ENCODE measurements at places on chromosomes 16 and 17.

- peak; percentile 3 for DNase-seq
Observed at GRCh38 chr16:81863630-81864352, 84.7 kb downstream of the PLCG2 start.

- DNase-seq: no peak
Observed at GRCh38 chr17:17320188-17320910, 17.2 kb downstream of the NT5M start.

GRCh38 chr17:38464723-38465390 is 36.6 kb downstream of the ARHGAP23 start:
- DNase-seq: no peak

DNA sequence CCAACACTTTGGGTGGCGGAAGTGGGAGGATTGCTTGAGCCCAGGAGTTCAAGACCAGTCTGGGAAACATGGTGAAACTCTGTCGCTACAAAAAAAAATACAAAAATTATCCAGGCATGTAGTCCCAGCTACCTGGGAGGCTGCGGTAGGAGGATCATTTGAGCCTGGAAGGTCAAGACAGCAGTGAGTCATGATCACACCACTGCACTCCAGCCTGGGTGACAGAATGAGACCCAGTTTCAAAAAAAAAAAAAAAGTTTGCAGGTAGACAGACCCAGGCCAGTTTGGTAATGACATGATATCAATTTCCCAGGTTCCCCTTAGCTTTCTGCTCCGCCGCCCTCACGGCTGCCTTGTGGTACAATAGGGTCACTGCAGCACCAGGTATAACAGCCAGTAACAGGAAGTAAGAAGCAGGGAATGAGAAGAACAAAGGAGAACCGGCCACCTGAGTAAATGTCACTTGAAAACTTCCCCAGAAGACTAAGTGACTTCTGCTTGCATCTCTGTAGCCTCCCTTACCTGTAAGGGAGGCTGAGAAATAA is 201.2 kb upstream of the HSBP1 start:
- no peak for DNase-seq

DNA sequence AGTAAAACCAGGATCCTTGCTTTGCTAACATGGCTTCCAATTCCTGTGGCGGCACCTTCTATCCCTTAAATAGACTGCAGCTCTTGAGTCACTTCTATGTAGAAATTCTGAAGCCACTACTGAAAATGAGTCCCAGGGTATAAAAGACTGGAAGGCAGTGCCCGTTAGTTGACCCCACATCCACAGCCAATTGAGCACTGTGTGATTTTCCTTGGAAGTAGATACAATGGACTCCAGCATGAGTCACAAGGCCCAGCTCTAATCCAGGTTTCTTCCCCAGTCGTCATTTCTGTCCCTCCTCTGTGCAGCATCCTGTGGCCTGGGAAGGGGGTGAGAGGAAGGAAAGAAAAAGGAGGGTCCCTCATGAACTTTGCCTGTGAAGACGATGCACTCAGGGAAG is 69.5 kb downstream of the HLF start:
- DNase-seq: no peak

GRCh38 chr17:35213412-35213940 is 19.3 kb upstream of the SLC35G3 start:
- no peak for DNase-seq

- DNase-seq: no peak
Observed at GRCh38 chr17:61221181-61221580, 178.5 kb upstream of the TBX2 start.

GRCh38 chr16:13999071-13999894 is 71.8 kb upstream of the MRTFB start:
- DNase-seq: no peak

- DNase-seq: peak; percentile 76
Observed at GRCh38 chr16:48323783-48324775, 61.1 kb downstream of the SIAH1 start.

DNA sequence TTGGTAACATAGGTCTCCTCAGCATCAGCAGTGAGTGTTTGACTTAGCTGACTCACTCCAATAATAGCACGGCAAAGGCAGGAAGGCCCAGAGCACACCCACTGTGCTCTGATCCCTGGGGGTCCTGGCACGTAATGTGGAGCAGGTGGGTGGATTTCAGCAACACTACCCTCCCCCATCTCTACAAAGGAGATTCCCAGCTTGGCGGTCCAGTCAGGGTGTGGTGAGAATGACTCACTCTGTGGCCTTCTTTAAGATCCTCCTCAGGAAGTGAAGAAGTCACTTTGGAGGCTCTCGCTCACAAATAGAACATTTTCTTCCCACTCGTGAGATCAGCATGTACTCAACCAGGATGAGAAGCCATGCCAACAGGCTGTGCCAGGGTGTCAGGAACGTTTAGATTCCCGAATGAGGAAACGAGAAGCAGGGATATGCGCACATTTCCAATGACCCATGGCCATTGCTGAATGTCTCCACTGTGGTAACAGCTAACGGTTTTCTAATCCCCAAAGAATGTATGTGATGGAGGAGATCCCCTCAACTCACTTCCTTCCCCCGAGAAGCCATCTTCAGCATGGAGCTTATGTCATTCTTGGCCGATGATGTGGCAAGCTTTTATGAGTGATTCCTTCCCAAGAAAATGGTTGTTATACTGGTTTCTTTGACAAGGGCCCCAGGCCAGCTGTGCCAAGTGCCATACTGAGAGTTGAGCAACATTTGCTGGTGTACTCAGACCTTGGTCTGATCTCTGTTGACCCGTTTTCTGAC is 365.2 kb downstream of the C16orf95 start:
- peak; percentile 49 for DNase-seq

DNA sequence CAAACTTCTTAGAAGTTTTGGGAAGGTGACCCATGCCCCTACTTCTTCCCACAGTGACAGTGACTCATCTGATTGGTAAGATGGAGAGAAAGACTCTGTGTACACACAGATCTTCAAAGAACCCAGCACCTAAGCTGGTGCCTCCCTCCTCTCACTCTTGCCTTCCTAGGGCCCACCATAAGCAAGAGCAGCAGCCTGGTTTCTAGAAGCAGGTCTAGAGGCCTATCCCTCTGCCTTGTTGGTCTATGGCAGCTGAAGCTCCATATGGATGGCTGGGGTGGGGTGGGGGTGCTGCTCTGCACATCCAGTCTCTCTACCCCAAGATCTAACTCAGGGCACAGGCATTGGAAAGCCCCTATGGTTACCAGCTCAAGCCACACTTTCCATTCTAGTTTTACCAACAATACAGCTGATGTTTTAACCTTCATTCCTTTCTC is 47.5 kb downstream of the STAT3 start:
- no peak for DNase-seq

- peak; percentile 27 for DNase-seq
Observed at GRCh38 chr17:78496311-78496710, 80.9 kb downstream of the DNAH17 start.

- DNase-seq: no peak
Observed at GRCh38 chr17:71845337-71845736, 275.5 kb upstream of the SOX9 start.

DNA sequence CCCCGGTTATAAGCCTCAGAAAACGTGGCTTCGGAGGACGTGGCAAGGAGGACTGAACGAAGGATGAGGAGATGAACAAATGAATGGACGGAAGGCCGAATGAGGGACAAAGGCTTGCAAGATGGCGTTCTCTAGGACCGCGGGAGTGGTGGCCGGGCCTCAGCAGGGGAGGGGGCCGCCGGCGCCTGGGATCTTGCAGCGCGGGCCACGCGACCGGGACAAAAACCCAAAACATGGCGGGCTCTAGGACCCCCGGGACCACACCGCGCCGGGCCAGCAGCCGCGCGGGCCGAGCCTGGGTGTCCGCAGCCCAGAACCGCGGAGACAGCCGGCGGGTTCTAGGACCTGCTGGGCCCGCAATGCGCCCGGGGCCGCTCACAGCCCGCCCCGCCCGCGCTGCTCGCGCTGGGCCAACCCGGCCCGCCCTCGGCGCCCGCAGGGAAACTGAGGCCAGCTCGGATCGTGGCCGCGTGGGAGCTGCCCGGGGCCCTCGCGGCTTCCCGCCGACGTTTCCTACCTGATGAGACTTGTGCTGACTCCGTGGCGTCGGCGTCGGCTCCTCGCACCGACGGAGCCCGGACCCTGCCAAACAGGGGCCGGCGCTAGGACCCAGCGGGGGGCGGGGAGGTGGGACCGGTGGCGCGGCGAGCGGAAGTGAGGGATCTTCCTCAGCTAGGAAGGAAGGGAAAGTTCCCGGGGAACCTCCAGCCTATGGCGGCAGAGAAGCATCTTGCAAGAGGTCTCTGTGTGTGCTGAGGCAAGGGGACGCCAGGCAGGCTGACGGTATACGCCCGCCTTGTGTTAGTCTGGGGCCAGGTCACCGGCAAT is 684 bp downstream of the ZNF668 start:
- DNase-seq: peak; percentile 93

DNA sequence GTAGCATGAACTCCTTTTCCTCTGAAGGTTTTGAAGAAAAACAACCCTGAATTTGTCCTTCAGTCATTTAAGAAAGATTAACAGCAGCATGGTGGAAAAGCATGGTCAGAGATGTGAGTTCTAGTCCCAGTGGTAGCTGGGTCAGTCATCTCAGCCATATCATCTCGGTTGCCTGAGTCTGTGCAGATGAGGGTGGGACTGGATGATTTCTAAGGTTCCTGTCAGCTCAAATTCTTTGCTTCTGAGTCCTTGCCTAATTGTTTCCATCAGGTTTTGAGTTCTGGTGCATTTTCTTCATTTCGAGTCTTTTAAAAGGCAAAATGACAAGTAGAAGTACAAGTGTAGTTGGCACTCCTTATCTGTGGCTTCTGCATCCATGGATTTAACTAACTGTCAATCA is 63.9 kb downstream of the TNRC6C start:
- DNase-seq: no peak

- DNase-seq: peak; percentile 29
Observed at GRCh38 chr17:31095236-31096105, 694 bp downstream of the NF1 start.

DNA sequence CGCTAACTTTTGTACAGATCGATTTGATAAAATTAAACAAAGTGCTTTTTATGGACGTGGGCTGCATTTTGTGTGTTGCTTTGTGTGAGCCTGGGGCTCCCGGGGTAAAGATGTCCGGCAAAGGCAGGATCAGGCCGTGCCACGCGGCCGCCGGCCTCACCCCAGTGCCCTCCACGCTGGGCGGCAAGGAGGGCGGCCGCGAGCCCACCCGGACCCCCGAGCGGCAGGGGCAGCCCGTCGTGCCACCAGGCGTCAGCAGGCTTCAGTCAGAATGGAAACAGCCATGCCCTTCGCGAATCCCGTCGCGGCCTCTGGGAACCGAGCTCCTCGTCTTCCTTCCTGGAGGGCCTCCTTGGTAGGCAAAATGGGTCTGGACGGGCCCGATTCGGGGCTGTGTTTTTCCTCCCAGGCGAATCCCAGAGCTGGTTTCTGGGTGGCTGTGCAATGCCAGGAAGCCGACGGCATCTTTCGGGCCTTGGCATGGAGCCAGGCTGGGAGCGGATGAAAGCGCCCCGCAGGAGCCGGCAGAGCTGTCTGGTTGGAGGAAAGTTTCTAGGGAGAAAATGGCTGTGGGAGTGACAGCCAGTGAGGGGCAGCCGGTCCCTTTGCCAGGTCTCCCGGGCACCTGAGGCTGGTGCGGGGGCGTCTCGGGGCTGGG is 5.5 kb downstream of the SOX8 start:
- DNase-seq: no peak

DNA sequence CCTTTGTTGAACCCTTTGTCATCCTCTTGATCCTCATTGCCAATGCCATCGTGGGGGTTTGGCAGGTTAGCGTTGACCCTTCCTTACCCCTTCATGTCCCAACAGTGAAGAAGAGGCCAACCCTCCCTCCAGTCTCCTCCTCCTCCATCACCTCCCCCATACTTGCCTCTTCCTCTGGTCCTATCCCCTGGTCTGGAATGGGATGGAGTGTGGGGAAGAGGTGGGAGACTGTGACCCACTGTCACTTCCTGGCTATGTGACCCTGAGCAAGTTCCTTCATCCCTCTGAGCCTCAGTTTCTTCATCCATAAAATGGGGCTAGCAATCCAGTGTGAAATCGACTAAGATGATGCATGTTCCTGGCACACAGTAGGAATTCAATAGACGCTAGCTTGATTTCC is 2.7 kb downstream of the ATP2A1 start:
- DNase-seq: no peak

- peak; percentile 73 for DNase-seq
Observed at GRCh38 chr16:10754941-10755340, 11.3 kb downstream of the NUBP1 start.

DNA sequence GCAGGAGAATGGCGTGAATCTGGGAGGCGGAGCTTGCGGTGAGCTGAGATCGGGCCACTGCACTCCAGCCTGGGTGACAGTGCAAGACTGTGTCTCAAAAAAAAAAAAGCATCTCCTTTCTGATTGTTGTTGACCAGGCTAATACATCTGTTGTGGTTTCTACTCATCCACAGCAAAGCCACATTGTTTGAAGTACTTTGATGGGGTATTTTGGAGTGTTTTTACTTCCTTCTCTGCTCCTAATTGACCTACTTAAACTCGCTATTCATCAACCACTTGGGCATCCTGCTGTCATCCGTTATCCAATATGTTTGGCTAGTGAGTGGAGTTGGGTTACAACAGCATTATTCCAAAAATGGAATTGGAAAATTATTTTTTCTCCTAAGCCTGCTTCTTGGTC is 3.5 kb upstream of the CDC27 start:
- DNase-seq: no peak

Data from inflammatory macrophage treated with lipopolysaccharide for 4 hours (primary cell).